ENCODE measurements at places on chromosomes 7 and 10.

GRCh38 chr10:53664282-53665019, 891.9 kb upstream of the MBL2 start:
- DNase-seq: no peak

- no peak for DNase-seq
Measured at GRCh38 chr7:131648491-131648890, 92.1 kb upstream of the PODXL start.

DNA sequence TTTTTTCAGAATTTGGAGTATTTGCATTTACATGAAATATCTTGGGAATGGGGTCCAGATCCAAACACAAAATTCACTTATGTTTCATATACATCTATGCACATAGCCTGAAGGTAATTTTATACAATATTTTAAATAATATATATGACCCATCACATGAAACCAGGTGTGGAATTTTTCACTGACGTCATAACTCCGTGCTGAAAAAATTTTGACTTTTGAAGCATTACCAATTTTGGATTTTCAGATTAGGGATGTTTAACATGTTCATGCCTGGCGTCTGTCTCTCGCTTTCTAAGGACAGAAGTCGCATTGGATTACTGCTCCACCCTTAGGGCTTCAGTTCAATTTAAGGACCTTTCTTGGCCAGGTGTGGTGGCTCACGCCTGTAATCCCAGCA, 349.5 kb upstream of the PLXDC2 start:
- no peak for DNase-seq

DNA sequence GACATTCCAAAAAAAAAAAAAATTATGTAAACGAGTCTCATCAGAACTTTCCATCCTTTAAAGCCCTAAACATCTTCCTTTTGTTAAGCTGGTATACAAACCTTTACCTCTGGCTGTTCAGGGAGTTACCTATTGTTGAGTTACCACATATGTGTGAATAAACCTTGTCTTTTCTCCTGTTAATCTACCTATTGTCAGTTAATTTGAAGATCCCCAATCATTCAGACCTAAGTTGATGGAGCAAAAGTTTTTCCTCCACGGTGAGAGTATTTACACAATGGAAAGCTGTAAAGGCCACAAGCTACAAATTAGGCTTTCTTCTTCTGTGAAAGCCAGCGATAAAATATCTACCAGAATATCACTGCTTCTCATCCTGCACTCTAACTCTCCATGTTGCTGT, 80.3 kb downstream of the SKAP2 start:
- no peak for DNase-seq

DNA sequence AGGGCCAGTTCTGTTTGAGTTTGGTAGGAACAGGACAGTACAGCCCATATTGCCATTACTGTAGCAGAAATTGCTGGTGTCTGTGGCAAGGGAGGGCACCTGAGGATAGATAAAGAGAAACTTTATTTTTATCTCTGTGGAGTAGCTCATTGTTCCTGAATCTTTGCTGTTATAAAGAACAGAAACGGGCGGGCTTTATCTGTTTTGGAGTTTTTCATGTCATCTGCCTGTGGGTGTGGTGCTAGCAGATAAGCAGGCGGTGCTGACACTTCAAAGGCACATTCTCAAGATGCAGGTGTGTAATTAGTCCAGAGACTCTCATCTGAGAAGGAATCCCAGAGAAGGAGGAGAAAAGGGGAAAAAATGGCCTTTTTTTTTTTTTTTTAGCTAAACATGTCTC, 11.5 kb downstream of the ZNF273 start:
- DNase-seq: no peak

GRCh38 chr10:83955406-83955805, 183.9 kb upstream of the GHITM start:
- DNase-seq: no peak

GRCh38 chr7:159023206-159023605, 121.5 kb downstream of the VIPR2 start:
- no peak for DNase-seq

- no peak for DNase-seq
Measured at GRCh38 chr10:103905441-103905840, 12.5 kb downstream of the STN1 start.

DNA sequence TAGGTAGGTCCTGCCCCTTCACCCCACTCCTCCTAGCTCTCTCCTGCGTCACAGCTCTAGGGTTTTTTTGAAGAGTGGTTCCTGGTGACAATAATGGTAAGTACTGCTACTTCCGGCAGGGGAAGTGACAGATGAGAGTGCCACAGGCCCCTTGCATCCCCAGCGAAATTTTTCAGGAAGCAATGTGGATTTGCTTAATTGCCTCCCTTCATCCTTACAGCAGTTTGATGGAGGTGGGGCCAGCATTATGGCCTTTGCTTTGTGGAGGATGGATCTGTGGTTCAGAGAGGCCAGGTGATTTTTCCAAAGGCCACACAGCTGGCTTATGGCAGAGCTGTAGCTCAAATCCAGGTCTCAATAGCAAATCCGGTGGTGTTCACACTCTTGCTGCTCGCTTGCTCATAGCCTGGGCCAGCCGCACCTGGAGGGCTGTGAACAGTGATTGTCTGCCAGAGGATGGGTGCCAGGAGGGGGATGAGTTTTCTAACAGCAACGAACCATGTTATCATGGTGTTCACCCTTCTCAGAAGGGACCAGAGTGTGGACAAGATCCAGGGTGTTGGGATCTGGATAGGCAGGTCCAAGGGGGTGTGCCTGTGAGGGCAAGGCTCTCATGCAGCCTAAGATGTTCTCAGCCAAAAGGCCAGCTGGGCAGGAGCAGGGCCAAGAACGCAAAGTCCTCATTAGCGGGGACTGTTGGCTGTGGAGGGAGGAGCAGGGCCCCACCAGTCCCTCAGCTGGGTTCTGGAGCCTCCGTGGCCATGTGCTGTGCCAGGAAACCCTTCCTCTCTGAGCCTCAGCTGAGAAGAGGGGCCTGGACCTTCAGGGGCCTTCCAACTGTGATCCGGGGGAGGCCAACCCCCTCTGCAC, 89.0 kb downstream of the EMX2 start:
- DNase-seq: no peak

DNA sequence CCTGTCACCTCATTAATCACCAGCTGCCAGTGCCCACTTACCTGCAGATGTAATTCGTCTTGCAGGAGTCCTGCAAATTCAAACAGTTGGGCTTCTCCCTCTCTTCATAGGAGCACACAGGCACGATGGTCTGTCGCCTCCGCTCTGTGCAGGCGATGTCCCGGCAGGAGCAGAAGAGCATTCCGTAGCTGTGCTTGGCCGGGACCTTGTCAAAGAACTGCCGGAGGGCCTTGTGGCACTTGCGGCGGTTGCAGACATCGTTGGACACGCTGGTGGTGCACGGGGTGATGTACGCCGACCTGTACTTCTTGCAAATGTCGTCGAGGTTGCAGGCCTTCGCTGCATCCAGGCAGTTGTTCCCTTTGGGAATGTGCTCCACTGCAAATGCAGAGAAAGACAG, 147.8 kb downstream of the GFRA1 start:
- DNase-seq: no peak

GRCh38 chr7:1054861-1055450, 10.6 kb downstream of the GPR146 start:
- no peak for DNase-seq

GRCh38 chr7:84232646-84233045, 38.1 kb upstream of the SEMA3A start:
- no peak for DNase-seq

DNA sequence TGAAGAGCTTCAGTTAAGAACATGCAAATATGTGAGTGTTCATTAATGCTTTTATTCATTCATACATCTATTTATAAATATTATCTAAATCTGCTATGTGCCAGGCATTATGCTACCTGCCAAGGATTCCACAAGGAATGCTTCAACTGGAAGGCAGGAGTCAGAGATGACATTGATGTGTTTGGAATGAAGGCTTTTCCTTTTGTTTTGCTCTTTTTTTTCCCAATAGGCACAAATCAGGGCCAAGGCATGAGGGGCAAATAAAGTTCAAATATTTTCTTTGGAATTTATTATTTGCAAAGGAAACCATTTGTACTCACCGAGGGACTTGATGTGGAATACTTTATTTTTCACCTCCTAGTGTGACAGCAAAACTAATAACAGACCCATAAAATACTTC, 530.3 kb downstream of the ARL4A start:
- DNase-seq: no peak

- DNase-seq: no peak
Measured at GRCh38 chr10:49526619-49527018, 12.3 kb downstream of the ERCC6 start.

GRCh38 chr10:35355971-35356724, 19.8 kb downstream of the CCNY start:
- DNase-seq: no peak
